SK-MEL-5 (cell line): ENCODE measurements at places on chromosomes 6 and 20.

DNA sequence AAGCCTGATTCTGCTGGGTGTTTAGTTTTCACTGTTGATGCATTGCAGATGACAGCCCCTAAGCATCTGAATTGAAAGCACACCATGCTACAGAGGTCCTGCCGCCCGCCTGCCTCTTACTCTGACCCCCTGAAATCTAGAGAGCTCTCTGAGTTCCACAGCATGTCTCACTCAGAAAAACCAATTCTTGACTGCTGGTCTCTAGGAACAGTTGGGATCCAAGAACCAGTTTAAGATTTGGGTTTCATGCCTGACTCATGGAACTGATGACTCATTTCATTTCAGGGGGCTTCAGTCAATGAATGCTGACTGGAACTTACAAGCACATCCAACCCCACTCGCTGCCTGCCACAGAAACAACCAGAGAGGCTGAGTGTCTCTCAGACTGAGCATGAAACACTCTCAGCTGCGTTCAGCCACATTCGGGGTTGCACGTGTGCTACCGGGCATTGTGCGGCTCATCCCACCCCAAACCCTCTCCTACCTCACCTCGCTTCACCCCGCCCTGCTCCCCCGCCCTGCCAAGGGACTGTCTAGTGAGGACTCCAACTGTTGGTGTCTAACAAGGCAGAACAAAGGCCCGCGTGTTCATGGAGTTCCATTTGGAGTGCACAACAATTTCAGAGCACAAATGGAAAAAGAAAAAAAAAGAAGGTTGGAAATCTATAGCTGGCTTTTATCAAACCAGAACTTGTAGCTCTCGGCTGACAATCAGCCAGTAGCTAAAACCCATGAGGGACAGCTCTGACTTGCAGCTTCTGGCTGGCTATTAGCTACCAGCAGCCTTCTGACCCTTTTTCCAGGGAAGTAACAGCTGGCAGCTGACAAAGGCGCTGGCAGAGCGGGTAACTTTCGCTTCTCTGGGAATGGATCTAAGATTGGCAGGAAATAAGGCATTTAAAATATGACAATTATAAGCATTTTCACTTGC, 20.0 kb upstream of the TRAF3IP2 start:
- no peak for DNase-seq

DNA sequence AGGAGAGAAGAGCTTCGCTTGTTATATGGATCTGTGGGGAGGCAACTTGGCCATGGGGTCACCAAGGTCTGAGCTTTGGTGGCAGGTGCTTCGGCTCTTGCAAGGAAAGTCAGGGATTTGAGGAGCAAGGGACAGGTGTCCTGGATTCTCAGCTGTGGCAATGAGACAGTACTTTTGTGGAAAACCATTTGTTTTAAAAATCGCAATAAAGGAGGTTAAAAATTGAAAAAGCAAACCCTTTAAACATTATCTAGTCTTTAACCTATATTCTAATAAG, 64.3 kb downstream of the NOL4L start:
- DNase-seq, result no peak

GRCh38 chr6:42961020-42961470, 491 bp downstream of the GNMT start:
- DNase-seq, result no peak

DNA sequence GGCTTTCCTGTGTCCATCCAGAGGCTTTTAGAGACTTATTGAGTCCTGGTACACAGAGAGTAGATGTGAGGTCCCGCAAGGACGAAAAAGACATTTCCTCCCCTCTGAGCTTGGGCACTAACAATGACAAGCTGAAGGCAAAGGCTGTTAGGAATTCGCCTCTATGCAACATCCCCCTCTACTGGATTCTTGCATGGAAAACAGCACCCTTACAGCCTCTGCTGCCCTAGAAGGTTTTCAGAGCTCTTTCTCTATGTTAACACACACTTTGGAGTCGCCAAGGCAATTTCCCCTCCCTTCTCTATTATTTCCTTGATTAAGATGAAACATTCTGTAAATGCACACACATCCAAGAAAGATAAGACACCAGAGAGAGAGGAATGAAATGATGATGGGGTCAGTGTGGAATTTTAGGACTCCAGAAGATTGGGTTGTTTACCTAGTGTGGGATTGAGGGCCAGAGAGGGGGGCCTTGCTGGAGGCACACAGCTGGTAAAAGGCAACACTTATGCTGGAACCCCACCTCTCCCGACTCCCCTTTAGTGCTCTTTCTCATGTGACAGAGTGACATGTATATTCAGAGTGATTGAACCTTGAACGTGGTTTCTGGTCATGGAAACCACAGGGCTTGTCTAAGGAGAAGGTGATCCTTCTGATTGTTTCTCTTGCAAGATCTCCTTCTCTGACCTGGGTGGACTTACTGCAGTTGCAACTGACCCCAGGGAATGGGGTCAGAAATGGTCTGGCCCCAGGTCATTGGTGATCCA, 300.7 kb downstream of the CLIC5 start:
- peak; percentile 85 for DNase-seq

DNA sequence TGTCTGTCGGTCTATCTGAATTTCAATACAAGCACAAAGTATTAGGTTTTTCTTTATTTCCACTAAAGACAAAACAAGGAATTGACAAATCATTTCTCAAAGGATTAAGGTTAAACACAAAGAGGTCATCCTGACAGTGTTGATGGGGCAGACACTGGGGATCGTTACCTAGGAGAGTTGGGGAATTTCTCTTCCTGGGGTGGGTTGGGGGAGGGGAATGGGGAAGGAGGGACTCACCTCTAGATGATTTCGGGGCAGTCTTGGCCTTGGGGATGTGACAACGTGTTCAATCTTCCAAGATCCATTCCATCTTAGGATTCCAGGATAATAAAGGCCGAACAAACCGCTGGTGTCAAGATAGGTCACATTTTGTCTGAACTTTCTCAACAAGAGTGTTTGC, 35.4 kb upstream of the FOXA2 start:
- DNase-seq, result no peak

DNA sequence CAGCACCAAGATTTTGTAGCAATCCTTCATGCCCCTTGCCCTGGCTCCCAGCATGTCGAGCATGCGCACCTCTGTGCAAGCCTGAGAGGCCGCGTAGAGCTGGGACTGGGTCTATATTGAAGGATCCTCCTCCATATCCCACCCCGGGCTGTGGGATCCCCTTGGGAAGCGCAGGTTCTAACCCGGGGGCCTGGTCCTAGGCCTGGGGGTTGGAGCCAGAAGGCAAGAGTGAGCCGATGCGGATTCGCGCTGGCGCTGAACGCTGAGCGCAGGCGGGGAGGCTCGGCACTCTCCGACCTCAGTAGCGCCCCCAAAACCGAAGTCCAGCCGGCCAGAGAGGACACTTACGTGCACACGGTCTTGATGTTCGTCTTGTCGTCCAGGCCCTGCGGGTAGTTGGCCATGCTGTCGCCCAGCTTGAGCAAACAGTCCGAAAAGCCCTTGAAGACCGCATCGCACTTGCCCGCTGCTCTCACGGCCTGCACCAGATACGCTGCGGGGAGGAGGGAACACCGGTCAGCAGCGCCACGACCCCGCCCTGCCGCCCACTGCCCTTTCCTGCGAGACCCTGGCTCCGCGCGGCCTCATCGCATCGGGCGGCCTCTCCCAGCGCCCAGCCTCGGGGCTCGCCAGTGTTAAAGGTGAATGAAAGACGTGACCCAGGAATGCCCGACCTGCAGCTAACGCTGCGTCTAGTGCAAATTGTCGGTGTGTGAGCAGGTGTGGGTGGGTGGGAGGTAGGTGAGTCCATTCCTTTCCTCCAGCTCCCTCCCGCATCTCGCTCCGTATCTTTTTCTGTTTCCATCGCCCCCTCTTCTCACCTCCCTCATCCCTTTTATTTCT, 4.5 kb downstream of the NRN1 start:
- no peak for DNase-seq
